A549 treated with dexamethasone at 1 μM for 4 hours (cell line): ENCODE measurements at places on chromosomes 5 and 9. TPM values are rescaled to one million over a fixed set of nuclear protein-coding genes. Genes with fewer than 3 reads are reported as not detected.

GRIN1 gene
- 0.16 to 0.41 TPM (median 0.32 TPM) in 5 replicates for total RNA-seq

PCDHGA10 gene
- total RNA-seq, result 0.02 TPM in 2 of 5 replicates, not detected in the others

RGS7BP gene
- not detected in 5 replicates for total RNA-seq

KDM3B gene
- 38.3 to 45.6 TPM (median 43.9 TPM) in 5 replicates for total RNA-seq

C5orf52 gene
- not detected in 5 replicates for total RNA-seq

PLCXD3 gene
- total RNA-seq, result 0.09 to 0.22 TPM (median 0.20 TPM) in 5 replicates

LCN1 gene
- total RNA-seq, result 0.14 to 0.30 TPM (median 0.21 TPM) in 4 of 5 replicates, not detected in the other

ESM1 gene
- total RNA-seq, result not detected in 5 replicates

FUBP3 gene
- 47.9 to 56.1 TPM (median 53.2 TPM) in 5 replicates for total RNA-seq

IL5 gene
- total RNA-seq, result 0.47 TPM in 1 of 5 replicates, not detected in the others

SHOC1 gene
- 0.01 to 0.02 TPM in 2 of 5 replicates, not detected in the others for total RNA-seq

S1PR3 gene
- 73.1 to 110 TPM (median 103 TPM) in 5 replicates for total RNA-seq

SLC6A19 gene
- 0.32 to 0.66 TPM (median 0.64 TPM) in 5 replicates for total RNA-seq

STKLD1 gene
- 0.44 to 1.2 TPM (median 0.73 TPM) in 5 replicates for total RNA-seq

CFAP90 gene
- total RNA-seq, result 0.39 to 0.72 TPM (median 0.50 TPM) in 5 replicates

CD72 gene
- 0.18 to 0.42 TPM (median 0.29 TPM) in 4 of 5 replicates, not detected in the other for total RNA-seq

CMYA5 gene
- 0.08 to 0.28 TPM (median 0.09 TPM) in 5 replicates for total RNA-seq

GPR151 gene
- not detected in 5 replicates for total RNA-seq
